ENCODE measurements at places on chromosomes 13 and 19.

DNA sequence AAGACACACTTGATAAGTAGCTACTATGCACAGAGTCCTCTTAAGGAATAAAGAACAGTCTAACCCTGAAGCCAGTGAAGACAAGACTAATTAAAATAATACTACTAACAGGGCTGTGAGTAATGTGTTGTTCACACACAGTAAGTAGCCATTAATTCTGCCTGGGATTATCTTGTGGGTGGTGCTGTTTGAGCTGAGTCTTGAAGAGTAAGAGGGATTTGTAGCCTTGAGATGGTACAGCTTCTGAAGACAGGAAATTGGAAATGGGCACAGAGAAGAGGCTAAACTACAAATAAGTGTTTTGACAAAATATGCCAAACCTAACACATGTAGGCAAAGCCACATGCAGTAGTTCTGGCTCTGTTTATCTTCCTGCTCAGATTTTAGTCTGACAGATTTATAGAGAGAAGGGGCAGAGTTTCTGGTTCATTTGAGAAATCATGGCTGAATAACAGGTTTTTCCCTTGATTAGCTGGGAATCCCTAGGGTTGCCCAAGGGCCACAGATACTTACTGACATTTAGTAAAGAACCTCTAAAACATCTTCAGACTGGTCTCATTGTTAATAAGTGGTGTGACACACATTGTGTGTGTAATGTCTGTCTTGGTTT lies 38.0 kb downstream of the ITGBL1 start:
- DNase-seq = no peak

DNA sequence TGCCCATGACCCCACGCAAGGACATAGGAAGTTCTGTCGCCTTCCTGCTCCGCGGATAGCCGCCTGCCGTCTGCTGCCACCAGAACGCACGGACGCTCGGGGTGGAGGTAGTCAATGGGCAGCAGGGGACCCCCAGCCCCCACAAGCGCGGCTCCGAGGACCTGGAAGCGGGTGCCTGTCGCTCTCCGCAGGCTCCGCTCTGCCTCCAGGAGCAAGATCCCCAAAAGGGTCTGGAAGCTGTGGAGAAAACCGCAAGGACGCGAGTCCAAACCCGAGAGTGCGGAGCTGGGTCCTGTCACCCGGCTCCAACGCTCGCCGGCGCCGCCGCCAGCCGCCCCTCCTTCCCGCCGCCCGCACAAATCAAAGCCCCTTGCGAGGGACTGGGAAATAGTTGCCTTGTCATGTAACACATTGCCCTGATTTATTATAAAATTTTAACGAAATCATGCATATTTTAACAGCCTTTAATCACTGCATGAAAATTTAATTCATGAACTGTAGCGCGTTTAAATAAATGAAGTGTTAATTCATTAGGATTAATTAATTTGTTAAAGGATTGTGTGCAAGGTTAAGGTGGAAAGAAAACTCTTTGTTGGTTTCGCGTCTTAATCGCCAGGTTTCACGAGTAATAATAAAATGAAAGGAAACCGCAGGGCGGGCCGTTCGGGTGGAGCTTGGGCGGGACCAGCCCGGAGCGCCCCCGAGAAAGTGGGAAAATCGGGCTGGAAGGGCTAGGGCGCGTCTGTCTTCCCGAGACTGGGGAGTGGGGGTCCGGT lies 5.5 kb upstream of the POU4F1 start:
- DNase-seq = no peak

DNA sequence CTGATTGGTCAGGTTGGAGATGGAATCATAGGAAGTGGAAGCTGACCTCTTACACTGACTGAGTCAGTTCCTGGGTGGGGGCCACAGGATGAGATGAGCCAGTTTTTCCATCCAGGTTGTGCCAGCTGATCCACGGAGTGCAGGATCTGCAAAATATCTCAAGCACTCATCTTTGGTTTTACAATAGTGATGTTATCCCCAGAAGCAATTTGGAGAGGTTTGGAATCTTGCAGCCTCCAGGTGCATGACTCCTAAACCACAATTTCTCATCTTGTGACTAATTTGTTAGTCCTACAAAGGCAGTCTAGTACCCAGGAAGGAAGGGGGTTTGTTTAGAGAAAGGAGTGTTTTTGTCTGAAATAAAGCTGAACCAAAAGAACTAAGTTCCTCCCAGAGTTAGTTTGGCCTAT lies 212.8 kb downstream of the SLITRK6 start:
- DNase-seq = no peak

DNA sequence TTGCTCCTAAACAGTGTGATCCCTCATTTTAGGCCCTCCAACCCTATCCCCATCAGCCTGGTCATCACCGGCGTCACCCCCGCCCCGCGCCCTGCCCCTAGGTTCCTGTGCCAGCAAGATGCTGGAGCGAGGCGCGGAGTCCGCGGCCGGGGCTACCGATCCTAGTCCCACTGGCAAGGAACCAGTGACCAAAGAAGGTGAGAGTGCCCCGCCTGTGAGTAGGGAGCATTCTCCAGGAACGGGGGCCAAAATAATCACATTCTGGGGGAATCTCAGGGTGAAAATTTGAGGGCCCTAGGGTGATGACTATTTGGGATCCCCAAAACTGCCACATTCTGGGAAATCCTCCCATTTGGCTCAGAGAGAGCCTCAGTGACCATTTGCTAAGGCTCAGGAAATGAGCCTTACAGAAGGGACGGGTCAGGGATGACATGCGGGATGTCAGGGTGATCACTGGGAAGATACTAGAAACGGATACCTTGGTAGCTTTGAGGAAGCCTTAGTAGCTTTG lies 1.4 kb downstream of the ZNF575 start:
- no peak for DNase-seq

GRCh38 chr19:54207983-54208783 lies 7.5 kb downstream of the RPS9 start:
- peak; percentile 25 for DNase-seq

Measured in activated CD4-positive, alpha-beta T cell treated with anti-CD3 and anti-CD28 coated beads, Interleukin-2, amount 50 U/mL, for 4 hours (primary cell).